Activated T-helper 1 cell treated with Interleukin-2 at 50 U/mL for 16 hours (primary cell): ENCODE measurements at places on chromosomes 4 and X.

GRCh38 chrX:150410513-150410912 is 47.4 kb downstream of the MAMLD1 start:
- no peak for DNase-seq

GRCh38 chr4:128521156-128521555 is 233.5 kb upstream of the PGRMC2 start:
- no peak for DNase-seq

DNA sequence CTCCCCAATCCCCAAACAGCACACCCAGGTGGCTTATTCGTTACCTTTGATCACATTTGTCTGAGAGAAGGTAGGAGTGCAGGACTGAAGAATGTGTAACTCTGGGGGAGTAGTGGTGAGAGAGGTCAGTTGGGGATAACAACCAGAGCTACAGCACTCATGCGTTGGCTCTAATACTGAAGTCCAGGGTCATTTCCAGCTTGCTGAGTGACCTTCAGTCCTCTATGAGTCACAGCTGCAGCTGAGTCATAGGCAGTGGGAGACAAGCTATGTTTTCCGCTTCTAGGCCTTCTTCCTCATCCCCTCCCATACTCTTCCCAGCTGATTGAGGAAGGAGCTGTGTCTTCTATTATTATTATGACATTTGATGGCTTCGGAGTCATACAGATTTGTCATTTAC is 31.6 kb upstream of the CT47C1 start:
- DNase-seq, result no peak

GRCh38 chr4:10021653-10022023 is 341 bp upstream of the SLC2A9 start:
- DNase-seq, result no peak

DNA sequence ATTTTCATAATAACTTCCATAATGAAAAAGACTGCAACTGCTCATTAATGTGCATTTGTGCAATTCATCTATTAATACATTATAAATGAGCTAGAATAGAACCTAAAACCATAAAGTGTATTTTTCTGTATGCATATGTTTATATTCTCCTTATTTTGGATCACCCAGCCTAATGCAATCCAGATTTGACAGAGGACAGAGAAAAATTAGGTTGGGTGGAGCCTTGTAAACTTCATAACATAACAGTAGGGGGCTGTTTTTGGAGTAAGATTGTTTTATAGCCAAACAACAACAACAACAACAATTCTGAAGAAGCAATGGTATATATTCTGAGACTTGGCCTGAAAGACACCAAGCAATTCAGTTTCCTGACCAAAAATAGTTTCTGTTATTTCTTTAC is 615.3 kb upstream of the SLIT2 start:
- DNase-seq, result no peak

DNA sequence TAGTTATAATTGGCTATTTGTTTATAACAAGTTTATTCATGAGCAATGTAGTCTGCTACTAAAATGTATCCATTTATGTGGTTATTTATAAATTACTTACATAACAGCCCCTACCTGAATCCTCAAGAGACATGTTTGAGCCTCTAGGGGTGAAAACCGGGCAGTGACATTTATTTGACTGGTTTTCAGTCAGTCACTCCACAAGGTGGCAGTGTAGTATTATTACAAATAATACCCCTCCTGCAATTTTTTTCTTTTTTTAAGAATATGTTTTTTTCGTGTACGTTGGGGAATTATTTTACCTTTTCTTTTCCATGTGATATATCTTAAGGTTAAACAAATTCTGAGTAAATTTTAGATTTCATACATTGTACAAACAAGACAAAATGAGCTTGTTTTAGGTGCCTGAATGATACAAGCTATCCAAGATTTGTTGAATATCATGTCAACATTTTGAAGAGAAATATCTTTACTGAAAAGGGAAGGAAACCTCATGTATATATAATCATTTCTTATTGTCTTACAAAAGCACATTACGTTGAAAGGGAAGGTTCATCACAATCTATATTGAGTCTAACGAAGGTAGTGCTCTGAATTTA is 598.7 kb upstream of the TECRL start:
- no peak for DNase-seq

DNA sequence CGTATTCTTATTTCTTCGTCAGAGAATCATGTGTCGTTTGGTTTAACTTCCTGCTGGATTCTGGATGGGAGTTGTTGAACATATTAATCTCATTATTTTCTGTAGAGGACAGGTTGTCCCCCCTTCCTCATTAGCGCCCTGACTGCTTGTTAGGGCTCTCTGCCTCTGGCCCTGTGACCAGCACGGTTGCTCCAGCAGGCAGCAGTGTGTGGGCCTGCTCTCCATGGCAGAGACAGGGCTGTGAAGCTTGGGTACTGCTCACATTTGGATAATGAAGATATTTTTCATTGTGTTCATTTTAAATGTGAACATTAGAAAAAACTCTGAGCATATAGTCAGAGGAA is 102.7 kb downstream of the KLHL8 start:
- DNase-seq, result no peak

- DNase-seq, result no peak
These were observed 11.9 kb upstream of the HMGB2 start for GRCh38 chr4:173346074-173346473.

- DNase-seq, result no peak
These were observed 40.8 kb downstream of the SLC34A2 start for GRCh38 chr4:25696409-25696808.

DNA sequence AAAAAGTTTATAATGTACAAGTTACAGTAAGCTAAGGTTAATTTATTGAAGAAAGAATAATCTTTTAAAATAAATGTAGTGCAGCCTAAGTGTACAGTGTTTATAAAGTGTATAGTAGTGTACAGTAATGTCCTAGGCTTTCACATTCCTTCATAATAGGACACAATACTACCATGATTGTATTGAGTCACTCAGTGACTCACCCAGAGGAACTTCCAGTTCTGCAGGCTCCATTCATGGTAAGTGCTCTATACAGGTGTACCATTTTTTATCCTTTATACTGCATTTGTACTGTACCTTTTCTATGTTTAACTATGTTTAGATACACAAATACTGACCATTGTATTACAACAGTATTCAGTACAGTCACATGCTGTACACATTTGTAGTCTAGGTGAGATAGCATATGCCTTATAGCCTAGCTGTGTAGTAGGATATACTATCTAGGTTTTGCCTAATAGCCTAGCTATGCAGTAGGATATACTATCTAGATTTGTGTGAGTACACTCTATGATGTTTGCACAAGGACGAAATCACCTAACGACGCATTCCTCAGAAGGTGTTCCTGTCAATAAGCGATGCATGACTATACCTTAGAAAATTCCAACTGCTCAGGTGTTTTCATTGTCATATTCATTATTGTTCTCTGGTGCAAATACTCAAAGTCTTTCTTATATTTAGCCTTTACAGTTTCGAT is 5.5 kb upstream of the TMEM255A start:
- DNase-seq, result no peak

- DNase-seq, result no peak
These were observed 33.1 kb downstream of the PDLIM5 start for GRCh38 chr4:94484818-94485217.

DNA sequence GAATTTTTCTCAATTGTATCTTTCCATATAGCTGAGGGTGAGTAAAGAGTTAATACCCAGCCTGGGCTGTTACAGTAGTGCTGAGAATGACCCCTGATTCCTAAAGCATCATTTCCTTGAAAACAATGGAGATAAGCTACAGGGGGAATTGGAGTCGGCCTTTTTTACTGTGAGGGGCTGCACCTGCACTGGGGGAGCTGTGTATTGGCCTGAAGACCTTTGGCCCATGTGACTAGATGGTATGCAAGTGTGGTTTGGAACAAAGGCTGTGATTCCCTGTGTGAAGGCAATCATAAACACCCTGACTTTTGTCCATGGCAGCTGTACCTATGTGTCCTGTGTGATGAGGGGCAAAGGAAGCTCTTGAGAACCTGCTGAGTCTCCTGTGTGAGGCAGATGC is 124.0 kb upstream of the HPGD start:
- DNase-seq, result no peak

- DNase-seq, result no peak
These were observed 103.9 kb downstream of the GLUD2 start for GRCh38 chrX:121151293-121151692.

- no peak for DNase-seq
These were observed 45.5 kb downstream of the SRPX start for GRCh38 chrX:38175139-38175538.

- DNase-seq, result no peak
These were observed 51.5 kb downstream of the PSAPL1 start for GRCh38 chr4:7383266-7383665.

- no peak for DNase-seq
These were observed 18.0 kb upstream of the TMSB4X start for GRCh38 chrX:12956704-12957534.

DNA sequence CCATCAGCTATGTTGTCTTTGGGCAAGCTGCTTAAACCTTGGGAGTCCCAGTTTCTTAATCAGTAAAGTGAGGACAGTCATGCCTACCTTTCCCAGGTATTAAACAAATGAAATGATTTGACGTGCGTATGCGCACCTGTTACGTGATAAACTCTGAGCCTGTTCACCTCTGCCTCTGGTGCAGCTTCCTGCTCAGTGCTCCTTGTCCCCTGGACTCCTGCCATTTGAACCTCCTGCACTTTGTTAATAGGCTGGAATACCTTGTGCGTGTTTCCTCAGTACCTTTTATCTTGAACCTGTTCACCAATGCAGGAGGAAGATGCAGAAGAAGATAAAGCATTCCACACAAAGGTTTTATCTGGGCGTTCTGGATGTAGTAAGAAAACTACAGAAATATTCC is 211.9 kb downstream of the CEP135 start:
- DNase-seq, result no peak

GRCh38 chrX:123918106-123918721 is 43.3 kb upstream of the STAG2 start:
- DNase-seq, result no peak

GRCh38 chrX:78754917-78755316 is 7.4 kb downstream of the LPAR4 start:
- DNase-seq, result no peak

- no peak for DNase-seq
These were observed 125.1 kb downstream of the RAPGEF2 start for GRCh38 chr4:159227984-159228383.

DNA sequence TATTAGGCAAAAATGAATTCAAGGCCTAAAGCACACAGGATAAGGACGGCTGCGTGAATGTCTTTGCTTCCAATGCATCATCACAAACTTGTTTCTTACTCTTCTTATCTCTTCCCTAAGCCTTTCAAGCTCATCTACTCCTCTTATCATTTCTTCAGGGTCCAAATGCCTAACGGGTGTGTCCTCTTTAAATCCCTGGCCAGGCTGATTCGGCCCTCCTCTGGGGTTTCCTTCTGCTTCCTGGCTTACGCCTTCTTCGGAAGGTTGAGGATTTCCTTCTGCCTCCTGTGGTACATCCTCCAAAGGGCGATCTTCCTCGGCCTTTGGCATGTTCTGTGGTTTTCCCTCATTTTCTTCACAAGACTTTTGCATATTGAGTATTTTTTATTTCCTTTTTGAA is 1.3 kb downstream of the TCEAL8 start:
- no peak for DNase-seq

DNA sequence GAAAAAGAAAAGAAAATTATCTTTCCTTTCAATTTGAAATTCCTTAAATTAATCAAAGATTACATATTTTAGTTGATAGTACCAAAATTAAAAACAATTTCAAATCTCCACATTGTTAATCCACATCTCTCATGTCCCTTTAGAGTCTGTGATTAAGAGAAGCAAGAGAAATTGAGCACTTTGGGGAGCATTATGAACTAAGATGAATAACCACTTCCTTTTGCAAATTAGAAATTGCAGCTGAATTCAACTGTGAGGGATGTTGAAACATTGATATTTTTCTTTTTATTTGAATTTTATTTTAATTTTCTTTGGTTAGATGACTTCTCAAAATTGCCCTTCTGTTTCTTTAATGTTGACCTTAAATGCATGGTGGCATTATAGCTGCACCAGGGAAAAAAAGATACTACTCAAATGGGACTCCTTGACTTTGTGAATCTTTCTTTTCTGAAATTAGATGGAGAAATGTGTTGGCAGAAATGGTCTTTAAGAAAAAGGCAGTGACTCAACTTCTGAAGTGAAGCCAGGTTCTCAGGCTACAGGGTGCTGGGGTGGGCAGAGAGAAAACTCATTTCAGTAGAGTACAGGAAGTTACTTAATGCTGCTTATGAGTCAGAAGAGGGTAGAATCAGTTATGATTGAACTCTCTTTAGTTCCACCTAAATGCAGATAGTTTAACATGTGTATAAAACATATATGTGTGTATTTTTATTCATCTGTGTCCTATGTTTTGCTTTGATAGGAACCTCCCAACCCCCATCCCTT is 92.0 kb upstream of the TNIP3 start:
- no peak for DNase-seq

GRCh38 chr4:152983774-152984411 is 47.8 kb downstream of the FHDC1 start:
- DNase-seq, result no peak

- DNase-seq, result no peak
These were observed 21.9 kb upstream of the FAM47C start for GRCh38 chrX:36986231-36986630.

GRCh38 chr4:6393066-6393465 is 79.3 kb downstream of the PPP2R2C start:
- no peak for DNase-seq

- no peak for DNase-seq
These were observed 34.7 kb upstream of the MAB21L2 start for GRCh38 chr4:150547154-150547838.

GRCh38 chrX:118525174-118525730 is 29.6 kb downstream of the DOCK11 start:
- DNase-seq, result no peak
